ENCODE measurements at places on chromosomes 11 and 22.

DNA sequence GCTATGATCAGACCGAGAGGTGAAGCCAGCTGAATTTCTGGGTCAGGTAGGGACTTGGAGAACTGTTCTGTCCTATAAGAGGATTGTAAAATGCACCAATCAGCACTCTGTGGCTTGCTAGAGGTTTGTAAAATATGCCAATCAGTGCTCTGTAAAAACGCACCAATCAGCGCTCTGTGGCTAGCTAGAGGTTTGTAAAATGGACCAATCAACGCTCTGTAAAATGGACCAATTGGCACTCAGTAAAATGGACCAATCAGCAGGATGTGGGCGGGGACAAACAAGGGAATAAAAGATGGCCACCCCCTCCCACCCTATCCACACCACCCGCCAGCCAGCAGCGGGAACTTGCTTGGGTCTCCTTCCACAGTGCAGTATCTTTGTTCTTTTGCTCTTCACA is 6.4 kb upstream of the SEC14L4 start:
- DNase-seq = no peak

GRCh38 chr11:62664405-62665074 is 470 bp downstream of the C11orf98 start:
- DNase-seq = no peak

- DNase-seq = no peak
These were observed 25.4 kb downstream of the LARGE2 start for GRCh38 chr11:45947885-45948284.

GRCh38 chr11:60868682-60869450 is 1.5 kb downstream of the ZP1 start:
- no peak for DNase-seq

GRCh38 chr22:30843245-30843644 is 125.3 kb downstream of the MORC2 start:
- no peak for DNase-seq

DNA sequence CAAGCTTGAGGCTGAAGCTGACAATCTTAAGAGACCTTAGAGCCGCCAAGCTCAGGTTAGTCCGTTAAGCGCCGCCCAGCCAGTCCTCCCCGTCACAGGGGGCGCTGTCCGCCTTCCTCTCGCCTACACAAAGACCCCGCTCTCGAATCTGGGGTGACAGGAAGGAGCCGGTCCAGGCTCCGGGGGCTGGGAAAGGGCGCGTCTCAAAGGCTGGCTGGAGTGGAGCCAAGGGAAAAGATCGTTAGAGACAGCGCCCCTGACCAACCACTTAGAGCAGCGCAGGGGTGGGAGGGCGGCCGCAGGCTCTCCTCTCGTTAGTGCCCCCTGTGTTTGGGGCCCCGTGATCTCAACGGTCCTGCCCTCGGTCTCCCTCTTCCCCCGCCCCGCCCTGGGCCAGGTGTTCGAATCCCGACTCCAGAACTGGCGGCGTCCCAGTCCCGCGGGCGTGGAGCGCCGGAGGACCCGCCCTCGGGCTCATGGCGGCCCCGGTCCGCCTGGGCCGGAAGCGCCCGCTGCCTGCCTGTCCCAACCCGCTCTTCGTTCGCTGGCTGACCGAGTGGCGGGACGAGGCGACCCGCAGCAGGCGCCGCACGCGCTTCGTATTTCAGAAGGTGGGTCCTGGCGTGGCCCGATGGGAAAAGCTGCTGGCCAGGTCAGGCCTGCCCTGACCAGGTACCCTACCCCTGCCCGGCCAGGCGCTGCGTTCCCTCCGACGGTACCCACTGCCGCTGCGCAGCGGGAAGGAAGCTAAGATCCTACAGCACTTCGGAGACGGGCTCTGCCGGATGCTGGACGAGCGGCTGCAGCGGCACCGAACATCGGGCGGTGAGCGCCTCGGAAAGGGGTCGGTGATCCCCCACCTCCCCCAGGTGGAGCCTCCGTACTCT is at the start of gene MUS81:
Gene MUS81 (plus strand): TSS at position 156 of the 887 bp plus-strand sequence. CDS start 321 bp downstream, at position 477.
- peak; percentile 95 for DNase-seq

GRCh38 chr11:113255096-113255495 is 59.3 kb upstream of the TTC12 start:
- DNase-seq = no peak

- DNase-seq = no peak
These were observed 27.9 kb downstream of the PRMT3 start for GRCh38 chr11:20415432-20415831.

GRCh38 chr22:28048529-28048928 is 129.5 kb upstream of the PITPNB start:
- no peak for DNase-seq

- DNase-seq = no peak
These were observed 6.6 kb downstream of the TCN1 start for GRCh38 chr11:59859673-59860072.

Data from activated naive CD8-positive, alpha-beta T cell treated with anti-CD3 and anti-CD28 coated beads, Interleukin-2, amount 50 U/mL, for 16 hours (primary cell).